CD4-positive, alpha-beta T cell treated with Interleukin-1 beta for 1 hour (primary cell): ENCODE measurements at places on chromosomes 2 and 18.

GRCh38 chr2:158004126-158004764 lies 97.4 kb upstream of the UPP2 start:
- DNase-seq = no peak

- DNase-seq = no peak
Measured at GRCh38 chr18:8242151-8242696, 367.0 kb upstream of the RAB12 start.

GRCh38 chr2:12624905-12625598 lies 91.7 kb upstream of the TRIB2 start:
- DNase-seq = no peak

GRCh38 chr18:33906046-33906445 lies 318.7 kb downstream of the NOL4 start:
- no peak for DNase-seq
